Stimulated activated naive CD8-positive, alpha-beta T cell treated with anti-CD3 and anti-CD28 coated beads, Interleukin-15, Interleukin-2, amounts not matched to agents 100 U/mL and 50 U/mL, for 24 hours (primary cell): ENCODE measurements at places on chromosomes 7 and 10.
A peak's percentile ranks its signal among the peaks of the same experiment; 100 is the strongest.

DNA sequence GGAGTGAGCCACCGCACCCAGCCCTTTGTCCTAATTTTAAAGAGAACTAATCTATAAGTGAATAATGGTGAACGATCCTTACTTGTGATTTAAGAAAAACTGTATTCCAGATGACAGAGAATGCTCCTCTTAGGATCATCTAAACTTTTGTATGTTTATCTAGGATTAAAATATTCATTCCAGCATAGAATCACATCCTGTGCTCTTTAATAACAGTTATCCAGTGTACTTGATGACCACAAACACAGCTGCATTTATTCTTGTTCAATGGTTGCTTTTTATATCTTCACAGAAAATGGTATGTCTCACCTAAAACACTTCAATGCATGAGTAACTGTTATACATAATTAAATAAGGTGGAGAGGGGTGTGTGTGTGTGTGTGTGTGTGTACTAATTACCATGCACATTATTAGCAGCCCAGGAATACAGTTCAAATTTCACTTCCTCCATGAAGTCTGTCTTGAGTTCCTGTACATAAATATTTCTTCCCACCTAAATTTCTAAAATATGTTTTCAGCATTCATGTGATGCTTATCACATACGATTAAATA lies 38.5 kb upstream of the SEMA3C start:
- DNase-seq, result no peak

DNA sequence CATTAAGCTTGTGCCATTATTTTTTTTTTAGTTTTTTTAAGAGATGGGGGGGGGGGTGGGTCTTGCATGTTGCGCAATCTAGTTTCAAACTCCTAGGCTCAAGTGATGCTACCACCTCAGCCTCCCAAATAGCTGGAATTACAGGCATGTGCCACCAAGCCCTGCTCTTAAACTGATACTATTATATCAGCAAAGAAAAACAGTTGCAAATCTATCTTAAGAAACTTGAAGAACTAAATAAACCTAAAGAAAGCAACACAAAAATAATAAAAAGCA lies 47.5 kb downstream of the BRAF start:
- no peak for DNase-seq

DNA sequence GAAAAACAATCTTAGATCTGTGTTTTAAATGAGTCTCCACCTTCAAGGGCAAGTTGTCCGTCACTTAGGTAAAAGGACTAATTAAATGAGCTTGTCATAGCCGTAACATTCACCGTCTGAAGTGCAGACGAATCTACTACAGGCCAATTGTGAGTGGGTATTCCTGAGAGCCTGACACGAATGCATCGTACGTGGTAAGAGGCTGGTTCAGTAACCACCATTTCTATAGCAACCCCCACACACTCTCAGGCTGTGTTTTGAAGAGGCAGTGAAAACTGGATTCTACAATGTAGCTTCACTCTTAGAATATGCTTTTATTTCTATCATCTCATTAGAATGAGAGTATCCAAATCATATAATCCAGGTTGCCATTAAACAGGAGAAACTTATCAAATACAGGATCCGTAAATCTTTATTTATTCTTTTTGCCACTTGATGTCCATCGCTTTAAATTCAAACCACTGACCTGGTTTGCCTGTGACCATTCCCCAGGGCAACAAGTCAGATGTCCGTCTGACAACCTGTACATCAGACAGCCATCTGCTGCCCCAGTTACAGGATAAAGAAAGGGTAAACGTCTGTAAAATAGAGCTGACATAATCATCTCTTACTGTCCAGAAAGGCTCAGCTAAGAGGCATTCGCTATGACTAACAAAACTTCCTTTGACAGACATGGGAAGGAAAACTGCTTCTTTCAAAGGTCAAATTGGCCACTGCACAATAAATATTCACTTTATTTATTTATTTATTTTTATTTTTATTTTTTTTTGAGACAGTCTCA lies 70.3 kb upstream of the NMT2 start:
- no peak for DNase-seq

- no peak for DNase-seq
Observed at GRCh38 chr7:154684666-154685563, 318.0 kb downstream of the PAXIP1 start.

- DNase-seq, result no peak
Observed at GRCh38 chr10:72509941-72510340, 115.9 kb downstream of the MICU1 start.

GRCh38 chr7:47478017-47478344 lies 103.9 kb downstream of the TNS3 start:
- no peak for DNase-seq

GRCh38 chr10:88389456-88389855 lies 193.7 kb downstream of the RNLS start:
- DNase-seq, result no peak

DNA sequence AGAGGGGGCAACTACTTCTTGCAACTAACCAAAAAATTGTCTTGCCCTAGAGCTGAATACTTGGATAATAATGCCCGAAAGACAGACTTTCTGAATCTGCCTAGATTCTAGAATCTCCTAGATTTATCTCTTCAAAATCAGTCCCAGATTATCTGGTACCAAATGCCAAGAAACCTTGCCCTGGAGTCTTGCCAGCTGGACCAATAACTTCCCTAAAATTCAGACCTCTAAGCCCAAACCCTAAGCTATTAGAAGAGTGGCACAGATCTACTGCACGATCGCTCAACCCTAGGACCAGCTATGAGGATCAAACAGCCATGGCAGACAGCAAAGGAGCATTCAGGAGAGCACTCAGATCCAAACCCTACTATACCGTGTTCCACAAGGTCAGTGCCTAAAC lies 45.0 kb downstream of the ARMH3 start:
- no peak for DNase-seq

DNA sequence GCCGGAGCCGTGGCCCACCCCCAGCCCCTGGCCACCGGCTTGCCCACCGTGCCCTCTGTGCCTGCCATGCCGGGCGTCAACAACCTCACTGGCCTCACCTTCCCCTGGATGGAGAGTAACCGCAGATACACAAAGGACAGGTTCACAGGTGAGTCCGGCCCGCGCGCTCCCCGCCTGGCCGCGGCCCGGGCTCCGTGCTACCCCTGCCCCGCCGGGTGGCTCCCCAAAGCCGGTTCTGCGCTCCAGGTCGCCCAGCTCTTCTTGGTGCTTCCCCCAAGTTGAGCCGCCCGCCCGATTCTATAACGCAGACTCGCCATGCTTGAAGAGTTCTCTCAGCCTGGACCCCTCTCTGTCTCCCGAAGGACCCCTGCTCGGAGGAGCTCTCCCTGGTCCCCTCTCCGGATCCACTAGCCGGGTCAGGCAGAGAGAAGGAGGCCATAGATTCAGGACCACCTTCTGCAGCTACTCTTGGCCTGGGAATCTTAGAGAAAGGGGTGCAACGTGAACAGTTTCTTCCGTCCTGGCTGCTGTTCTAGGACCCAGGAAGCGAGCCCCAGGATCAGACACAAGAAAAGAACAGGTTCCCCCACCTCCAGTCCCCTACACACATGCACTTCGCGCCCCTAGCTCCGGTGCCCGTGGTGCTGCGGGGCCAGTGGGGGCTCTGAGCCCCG lies 999 bp downstream of the TLX1 start:
- no peak for DNase-seq

DNA sequence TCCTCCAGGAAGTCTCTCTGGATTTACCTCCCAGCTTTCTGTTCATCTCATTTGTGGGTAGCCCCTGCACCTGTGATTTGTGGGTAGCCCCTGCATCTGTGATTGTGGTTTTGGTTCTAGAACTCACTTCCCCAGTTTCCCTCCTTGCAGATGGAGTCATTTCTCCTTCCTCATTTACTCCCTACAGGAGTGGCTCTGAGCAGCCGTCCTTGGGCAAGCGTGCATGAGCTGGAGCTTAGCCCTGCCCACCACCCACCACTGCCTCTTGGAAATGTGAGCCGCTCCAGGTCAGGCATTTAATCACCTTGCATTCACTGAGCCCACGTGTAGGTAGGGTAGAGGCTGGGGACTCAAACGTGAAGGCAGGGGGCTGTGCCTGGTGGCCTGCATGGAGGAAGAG lies 8.2 kb downstream of the COL26A1 start:
- DNase-seq, result no peak

- DNase-seq, result no peak
Observed at GRCh38 chr10:6795541-6795940, 215.5 kb upstream of the PRKCQ start.

GRCh38 chr7:40643664-40644063 lies 508.9 kb downstream of the SUGCT start:
- no peak for DNase-seq

DNA sequence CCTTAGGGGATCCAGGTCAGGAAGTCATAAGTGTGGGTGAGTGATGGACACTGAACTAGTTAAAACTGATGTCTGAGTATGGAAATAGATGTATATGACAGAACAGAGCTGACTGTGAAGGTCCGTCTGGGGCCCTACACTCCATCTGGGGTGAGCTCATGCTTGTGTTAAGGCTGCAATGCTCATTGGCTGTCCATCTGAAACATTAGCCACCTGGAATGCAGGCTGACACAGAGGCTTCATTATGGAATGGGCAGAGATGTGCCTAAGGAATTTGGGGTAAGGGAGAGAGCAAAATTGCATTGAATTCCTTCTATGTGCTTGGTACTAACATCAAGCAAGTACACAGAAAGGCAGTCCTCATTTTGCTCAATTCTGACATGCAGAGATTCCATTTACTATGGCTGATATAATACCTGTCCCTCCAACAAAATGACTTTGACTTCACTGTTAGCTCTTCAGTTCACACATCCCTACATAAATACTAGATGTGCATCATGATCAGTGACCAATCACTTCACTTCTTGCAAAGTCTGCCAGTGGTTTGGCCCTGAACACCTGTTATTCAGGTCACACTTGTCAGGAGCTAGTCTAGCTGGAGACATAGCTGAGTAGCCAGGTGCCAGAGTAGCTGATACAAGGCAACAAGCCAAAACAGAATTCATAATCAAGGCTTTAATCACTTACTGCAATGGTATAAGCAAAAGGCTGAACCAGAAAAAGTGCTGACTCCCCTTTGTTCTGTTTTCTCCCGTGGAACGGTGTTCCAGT lies 128.9 kb upstream of the VWC2 start:
- DNase-seq, result no peak

DNA sequence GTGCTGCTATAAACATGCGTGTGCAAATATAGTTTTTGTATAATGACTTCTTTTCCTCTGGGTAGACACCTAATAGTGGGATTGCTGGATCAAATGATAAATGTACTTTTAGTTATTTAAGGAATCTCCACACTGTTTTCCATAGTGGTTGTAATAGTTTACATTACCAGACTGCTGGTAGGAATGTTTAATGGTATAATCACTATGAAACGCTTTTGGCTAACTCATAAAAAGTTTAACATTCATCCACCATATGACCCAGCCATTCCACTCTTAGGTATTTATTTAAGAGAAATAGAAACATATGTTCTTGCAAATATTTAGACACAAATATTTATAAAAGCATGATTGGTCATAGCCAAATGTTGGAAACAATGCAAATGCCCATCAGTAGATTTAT lies 32.1 kb upstream of the TFEC start:
- no peak for DNase-seq

- no peak for DNase-seq
Observed at GRCh38 chr10:60042914-60043313, 136.6 kb upstream of the CCDC6 start.

DNA sequence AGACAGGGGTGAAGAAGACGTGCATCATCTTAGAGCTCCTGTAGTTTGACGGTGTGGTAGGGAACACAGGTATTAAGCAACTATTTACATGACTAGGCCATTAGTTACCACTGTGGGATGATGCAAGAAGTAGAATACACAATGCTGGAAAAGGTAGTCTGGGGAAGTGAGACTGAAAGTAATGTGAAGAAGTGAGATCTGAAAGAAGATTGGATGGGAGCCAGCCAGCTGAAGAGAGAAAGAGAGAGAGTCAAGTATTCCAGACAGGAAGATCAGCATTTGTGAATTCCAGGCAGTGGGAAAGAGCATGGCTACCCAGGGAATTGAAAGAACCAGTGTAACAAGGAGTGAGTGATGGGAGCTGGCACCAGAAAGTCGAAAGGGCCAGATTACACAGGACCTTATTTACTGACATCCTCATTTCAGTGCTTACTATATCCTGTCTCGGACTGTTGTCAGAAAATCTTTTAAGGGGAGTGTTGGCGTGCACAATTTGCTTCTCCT lies 4.0 kb upstream of the CFAP58 start:
- DNase-seq, result no peak

DNA sequence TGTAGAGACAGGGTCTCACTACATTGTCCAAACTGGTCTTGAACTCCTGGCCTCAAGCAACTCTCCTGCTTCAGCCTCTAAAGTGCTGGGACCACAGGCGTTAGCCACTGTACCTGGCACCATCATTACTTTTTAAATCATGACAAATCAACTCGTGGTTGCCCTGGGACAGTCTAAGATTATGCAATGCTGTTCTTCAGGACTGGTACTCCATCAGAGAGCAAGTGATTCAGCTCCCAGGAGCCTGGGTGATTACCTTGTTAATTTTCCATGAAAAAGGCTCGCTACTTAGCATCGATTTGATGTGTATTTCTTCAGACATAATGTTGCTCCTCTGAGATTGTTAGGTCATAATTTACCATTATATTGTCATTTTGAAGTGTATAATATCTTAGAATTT lies 158.9 kb upstream of the STEAP4 start:
- no peak for DNase-seq

DNA sequence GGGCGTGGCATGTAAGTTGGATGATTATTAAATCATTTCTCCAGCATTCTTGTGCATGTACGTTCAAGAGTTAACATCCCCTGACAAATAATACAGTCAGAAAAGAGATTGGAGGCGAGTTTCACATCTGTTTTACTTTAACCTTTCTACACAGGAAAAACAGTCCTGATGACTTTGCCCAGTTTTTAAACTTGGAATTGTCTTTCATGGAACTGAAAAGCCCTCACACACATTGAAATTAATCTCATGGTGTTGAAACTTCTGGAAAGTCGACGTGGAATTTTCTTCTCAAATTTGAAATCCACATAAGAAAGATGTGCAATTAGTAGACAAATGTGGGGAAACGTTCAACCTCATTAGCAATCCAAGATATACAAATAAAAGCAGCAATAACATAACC lies 31.2 kb upstream of the ZNF438 start:
- DNase-seq, result no peak

GRCh38 chr10:102775935-102776669 lies 32.4 kb downstream of the WBP1L start:
- peak; percentile 39 for DNase-seq

GRCh38 chr10:75883081-75884072 lies 452.0 kb downstream of the LRMDA start:
- DNase-seq, result no peak

DNA sequence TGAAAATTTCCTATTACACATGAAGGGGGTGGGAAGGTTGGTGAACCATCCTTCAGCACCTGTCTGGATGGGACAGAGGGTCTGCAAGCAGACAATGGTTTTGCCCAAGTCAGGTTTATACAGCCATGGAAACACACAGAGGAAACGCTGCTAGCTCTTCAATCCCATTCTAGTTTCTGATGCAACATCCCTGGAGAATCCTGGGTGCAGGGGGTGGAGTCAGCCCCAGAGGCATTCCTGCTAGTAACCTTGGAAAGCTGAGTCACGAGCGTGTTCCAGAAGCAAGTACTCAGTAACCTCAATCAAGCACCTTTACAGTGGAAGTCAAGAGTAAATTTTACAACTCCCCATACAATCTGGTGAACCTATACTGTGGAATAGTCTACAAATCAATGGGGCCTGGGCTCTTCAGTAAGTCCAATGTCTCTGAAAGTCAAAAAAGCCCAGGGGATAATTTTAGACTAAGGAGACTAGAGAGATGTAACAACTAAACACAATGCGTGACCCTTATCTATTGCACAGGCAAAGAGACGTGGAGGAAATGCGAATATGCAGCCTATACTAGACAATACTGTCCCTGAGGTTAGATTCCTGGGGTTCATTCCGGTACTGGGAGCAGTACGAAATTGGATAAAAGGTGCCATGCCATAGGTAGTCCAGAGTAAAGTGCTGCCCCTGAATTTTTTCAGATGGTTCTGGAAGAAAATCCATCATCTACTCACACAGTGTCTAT lies 95.4 kb downstream of the ZRANB1 start:
- DNase-seq, result no peak
